NCI-H1105 (cell line): ENCODE measurements at places on chromosomes 7 and 10.

DNA sequence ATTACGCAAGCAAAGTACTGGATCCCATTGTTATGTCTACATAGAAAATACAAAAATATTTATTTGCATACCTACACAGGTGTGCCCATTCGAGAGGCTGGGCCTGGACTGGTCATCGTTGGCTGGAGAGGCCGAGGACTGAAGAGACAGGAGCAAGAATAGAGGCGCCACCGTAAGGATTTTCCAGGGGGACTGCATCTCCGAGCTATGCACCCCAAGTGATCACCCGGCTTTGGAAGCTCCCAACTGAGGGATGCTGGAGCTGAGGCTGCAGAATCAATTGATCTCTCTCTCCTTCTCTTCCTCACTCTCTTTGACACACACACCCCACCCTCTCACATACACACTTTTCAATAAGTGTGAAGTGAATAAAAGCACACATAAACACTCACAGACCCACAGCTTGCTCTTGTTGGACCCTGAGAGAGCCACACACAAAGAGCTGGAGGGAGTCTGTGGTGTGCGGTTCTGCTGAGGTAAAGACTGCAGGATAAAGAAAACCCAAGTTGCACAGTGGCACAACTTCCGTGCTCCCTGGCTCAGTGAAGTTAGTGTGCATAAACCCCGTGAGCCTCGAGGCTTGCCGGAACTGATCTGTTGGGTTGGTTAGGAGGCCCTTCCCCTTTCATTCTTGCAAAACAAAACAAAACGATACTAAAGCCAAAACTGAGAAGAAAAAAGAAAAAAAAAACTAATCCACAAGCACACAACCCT, at the start of gene AOAH:
Gene AOAH (minus strand): TSS at position 544 of the 714 bp plus-strand sequence. CDS start 346 bp downstream, at position 198.
- no peak for DNase-seq

DNA sequence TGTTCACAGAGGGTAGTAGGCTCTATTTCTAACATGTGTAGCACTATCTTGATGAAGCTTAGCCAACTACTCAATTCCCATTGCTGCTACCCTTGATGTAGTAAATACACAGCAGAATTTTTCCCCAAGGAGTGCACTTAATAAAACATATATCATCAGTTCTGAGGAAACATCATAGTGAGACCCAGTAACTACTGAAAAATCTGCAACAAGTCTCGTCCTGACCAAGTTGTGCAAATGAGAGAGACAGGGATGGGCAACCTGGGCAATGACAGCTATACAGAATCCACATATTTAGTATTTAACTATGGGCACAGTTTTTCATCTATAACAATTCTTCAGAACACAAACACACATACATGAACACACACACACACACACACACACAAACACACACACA, 1073.8 kb upstream of the SORCS1 start:
- DNase-seq = no peak

DNA sequence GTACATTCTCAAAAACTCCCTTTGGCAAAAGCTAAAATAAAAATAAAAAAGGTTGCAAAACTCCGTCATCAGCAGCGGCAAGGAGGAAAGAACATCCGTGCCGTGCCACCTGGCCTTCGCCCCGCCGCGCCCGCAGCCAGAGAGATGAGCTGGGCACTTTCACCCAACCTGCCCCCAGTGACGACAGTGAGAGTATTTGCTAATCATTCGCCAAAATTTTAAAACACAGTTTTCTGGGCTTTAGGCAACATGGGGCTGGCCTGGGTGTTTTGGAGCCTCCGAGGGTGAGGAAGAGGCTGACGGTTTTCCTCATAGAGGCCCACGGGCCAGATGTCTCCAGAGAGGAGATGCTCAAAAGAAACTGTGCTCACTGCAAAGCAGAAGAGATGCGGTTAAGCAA, 128.2 kb downstream of the PRKAG2 start:
- no peak for DNase-seq

GRCh38 chr10:69446650-69447151, 4.6 kb upstream of the TSPAN15 start:
- DNase-seq = no peak

GRCh38 chr10:13099144-13099665, 758 bp upstream of the OPTN start:
- DNase-seq = peak; percentile 8

DNA sequence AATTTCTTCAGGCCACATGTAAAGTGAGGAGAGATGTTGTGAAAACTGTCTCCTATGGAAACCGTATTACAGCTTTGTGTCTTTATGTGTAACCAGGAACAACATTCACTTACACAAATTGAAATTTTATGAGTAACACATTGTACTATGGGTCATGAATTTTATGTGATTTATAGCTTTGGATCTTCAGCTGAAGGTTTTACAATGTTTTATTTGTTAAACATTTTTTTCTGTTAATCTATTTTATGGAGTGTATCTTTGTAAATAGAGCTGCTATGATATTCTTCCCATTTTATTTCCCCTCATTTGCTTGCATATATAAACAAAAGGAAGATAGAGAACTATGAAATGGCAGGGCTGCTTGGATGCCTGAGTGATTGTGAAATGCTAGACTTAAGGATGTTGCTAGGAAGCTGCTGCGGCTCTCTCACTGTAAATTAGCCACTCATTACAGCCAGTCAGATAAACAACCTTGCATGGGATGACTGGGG, 104.5 kb upstream of the PCLO start:
- peak; percentile 74 for DNase-seq
